ENCODE measurements at places on chromosomes 11 and 22.

DNA sequence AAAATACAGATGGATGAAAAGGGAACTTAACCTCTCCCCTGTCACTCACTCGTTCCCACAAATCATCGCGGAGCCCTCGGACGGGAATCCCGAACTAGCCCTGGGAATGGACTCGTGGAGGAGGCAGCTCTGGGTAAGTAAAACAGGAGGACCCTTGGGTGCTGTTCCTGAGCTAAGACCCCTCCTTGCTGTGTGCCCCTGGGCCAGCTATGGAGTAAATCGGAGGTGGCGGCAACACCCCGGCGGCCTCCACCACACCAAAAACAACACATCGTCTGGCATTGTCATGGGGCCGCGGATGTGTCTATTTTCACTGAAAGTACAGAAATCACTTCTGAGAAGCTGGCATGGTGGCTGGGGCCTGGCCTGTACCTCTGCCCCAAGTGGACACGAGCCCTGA is 12.1 kb downstream of the CPT1A start:
- DNase-seq: no peak

- peak; percentile 62 for DNase-seq
Observed at GRCh38 chr11:36164506-36165250, 124.5 kb downstream of the COMMD9 start.

- no peak for DNase-seq
Observed at GRCh38 chr22:37386441-37386840, 40.8 kb downstream of the ELFN2 start.

DNA sequence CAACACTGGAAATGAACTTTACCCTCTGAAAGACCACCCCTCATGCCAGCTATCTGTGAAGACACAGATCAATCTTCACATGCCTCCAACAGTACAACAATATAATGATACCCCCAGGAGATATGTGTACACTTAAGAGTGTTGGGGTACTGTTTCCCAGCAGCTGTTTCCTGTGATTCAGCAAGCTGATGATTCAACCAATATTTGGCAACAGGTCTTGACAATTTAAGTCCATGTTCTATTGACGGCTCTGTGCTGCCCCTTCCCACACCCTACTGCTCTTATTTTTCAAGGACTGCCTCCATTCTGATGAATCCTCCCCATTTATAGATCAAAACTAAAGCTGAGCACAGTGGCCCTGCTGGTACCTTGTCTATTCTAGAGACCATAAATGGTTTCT is 6.6 kb downstream of the SNX19 start:
- DNase-seq: no peak

- DNase-seq: no peak
Observed at GRCh38 chr11:11261629-11262028, 91.4 kb downstream of the CSNK2A3 start.

DNA sequence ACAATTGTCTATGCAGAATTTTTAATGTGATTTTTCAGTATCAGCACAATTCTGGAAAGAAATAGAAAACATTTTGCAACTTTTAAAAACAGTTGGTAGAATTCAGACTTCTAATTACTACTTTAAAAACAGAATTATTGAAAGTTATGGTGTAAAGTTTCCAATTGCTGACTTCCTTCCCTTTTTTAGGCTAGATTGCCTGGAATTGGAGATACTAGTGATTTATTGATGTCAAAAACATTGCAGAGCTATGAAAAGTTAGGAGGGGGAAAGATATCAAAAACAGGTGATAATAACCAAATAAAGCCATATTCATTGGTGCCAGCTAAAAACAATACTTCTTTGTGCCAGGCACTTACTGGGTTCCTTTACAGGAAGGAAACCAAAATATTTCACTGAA is 485.5 kb downstream of the TMEM135 start:
- DNase-seq: no peak

DNA sequence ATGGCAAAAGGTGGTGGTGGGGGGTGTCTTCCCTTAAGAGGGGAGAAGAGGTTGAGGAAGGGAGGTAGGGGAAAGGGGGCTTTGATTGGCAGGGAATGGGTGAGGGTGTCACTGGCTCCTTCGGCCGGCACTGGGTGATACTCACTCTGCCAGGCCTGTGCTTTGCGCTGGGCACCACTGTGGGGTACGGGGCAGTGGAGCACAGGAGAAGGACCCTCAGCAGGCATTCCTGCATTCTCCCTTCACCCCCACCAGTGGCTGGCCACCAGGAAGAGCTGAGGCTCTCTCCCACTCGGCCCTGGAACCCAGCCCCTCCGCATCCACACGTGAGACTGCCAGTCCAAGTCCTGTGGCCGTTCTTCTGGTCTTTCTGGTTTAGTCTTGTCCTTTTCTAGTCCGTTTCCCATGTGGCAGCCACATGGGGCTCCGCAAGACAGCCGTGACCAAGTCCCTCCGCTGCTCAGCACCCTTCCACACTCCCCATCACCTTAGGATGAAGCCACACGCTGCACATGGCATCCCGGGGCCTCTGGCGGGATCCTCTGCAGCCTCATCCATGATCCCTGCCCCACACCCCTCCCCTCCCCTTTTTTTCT is 8.0 kb downstream of the CAPN5 start:
- DNase-seq: peak; percentile 13

GRCh38 chr11:27081056-27081455 is 40.4 kb downstream of the BBOX1 start:
- no peak for DNase-seq

- no peak for DNase-seq
Observed at GRCh38 chr22:47189056-47189916, 426.8 kb downstream of the TBC1D22A start.

DNA sequence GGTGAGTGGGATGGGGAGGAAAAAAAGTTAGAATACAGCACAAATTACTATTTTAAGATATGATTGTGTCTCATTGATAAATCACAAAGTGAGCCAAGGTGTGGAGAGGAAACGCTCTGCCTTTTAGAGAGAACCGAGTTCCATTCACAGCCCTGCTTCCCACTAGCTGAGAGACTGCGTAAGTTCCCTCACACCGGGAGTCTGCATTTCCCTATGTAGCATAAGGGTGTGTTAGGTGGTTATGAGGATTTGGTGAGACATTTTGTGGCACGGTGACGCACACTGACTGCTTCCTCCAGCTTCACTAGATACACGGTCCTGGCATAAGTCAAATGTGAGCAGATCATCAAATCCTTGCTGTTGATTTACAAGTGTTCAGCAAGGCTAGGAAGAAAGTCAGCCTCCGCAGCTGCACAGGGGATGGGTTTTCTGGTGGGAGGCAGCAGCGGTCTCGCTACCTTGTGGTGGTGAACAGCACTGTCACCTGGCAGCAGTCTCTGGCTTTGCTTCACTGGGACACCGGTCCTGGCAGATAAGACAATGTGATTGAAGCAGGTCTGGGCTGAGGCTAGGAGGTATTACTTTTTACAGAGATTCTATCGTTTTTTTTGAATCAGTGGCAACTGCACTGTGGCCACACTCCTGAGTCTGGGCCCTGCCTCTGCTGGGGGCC is 312.2 kb upstream of the B3GAT1 start:
- no peak for DNase-seq

DNA sequence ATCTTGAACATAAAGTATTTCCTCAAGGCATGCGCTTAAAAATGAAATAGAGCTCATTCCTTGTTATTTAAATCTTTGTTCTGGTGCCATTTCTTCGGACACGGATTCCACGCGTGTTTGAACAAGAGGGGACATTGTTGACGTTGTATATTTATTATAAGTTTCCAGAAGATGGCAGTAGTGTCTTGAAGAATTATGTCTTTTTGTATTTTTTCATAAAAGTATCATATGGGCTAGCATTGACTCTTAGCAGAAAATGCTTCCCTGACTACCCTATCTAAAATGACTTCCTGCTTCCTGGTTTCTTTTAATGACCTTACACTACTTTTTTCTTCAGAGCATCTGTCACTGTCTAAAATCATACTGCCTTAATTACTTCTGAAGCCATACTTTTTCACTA is 20.4 kb downstream of the BIRC2 start:
- DNase-seq: no peak

DNA sequence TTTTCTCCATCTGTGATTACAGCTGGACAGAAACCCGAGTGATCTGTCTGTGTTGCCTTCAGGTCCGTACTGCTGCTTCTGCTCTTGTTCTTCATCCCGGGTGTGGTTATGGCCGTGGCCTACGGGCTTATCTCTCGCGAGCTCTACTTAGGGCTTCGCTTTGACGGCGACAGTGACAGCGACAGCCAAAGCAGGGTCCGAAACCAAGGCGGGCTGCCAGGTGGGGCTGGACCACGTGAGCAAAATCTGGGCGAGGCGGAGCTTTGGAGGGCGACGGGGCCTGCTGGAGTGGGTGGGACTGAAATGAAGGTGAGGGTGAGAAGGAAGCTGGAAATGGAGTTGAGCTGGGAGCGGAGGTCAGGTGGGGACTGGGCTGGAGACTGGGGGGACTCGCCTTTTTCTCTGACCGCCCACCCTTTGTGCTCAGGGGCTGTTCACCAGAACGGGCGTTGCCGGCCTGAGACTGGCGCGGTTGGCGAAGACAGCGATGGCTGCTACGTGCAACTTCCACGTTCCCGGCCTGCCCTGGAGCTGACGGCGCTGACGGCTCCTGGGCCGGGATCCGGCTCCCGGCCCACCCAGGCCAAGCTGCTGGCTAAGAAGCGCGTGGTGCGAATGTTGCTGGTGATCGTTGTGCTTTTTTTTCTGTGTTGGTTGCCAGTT is 11.1 kb downstream of the CCKBR start:
- DNase-seq: no peak

GRCh38 chr11:105229257-105229656 is 89.7 kb upstream of the CARD18 start:
- no peak for DNase-seq

- no peak for DNase-seq
Observed at GRCh38 chr22:30859714-30860095, 108.9 kb downstream of the MORC2 start.

DNA sequence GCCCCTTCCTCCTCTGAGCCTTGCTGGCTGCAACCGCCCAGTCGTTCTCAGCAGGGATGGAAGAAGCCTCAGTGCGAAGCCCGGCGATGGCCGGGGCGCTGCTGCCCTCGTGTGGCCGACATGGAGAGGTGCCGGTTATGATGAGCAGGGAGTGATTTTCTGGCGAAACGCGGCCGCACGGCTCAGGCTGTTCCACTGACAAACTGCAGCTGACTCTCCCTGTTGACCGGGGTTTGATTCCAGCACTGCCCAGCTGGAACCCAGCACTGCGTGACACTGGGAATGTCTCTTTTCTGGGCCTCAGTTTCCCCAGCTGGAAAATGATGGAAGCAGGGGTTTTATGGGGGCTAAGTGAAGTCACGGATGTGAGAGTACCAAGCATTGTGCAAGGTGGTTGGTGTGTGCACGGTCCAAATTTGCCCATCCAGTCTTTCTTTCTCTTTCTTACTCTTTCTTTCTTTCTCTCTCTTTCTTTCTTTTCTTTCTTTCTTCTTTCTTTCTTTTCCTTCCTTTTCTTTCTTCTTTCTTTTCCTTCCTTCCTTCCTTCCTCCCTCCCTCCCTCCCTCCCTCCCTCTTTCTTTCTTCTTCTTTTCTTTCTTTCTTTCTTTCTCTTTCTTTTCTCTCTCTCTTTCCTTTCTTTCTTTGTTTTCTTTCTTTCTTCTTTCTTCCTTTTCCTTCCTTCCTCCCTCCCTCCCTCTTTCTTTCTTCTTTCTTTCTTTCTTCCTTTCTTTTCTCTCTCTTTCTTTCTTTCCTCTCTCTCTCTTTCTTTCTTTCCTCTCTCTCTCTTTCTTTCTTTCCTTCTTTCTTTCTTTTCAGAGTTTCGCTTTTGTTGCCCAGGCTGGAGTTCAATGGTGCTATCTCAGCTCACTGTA is 25.8 kb upstream of the MPPED1 start:
- DNase-seq: peak; percentile 79

- peak; percentile 6 for DNase-seq
Observed at GRCh38 chr22:41905411-41906202, 9.3 kb downstream of the SHISA8 start.

- DNase-seq: no peak
Observed at GRCh38 chr22:22226448-22227187, 18.0 kb upstream of the VPREB1 start.

- DNase-seq: no peak
Observed at GRCh38 chr11:116239247-116239646, 533.5 kb downstream of the BUD13 start.

- DNase-seq: no peak
Observed at GRCh38 chr11:13366266-13367026, 88.9 kb downstream of the BMAL1 start.

DNA sequence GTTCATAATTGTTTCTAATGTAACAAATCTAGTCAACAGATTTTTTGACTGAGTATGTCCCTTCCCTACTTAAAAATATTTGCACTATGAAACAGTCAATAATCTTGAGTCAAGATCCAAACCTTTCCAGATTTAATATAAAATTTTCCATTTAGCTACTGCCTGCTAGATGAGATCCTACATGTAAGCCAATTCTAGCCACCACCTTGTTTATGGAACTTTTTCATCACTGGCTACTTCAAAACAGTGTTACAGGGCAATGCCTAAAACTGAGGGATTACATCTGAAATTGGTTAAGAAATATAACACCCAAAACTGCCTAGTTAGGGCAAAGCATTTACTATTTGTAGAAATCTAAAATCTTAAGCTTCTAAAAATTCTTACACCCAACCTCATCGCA is 10.5 kb upstream of the FUT4 start:
- DNase-seq: no peak

DNA sequence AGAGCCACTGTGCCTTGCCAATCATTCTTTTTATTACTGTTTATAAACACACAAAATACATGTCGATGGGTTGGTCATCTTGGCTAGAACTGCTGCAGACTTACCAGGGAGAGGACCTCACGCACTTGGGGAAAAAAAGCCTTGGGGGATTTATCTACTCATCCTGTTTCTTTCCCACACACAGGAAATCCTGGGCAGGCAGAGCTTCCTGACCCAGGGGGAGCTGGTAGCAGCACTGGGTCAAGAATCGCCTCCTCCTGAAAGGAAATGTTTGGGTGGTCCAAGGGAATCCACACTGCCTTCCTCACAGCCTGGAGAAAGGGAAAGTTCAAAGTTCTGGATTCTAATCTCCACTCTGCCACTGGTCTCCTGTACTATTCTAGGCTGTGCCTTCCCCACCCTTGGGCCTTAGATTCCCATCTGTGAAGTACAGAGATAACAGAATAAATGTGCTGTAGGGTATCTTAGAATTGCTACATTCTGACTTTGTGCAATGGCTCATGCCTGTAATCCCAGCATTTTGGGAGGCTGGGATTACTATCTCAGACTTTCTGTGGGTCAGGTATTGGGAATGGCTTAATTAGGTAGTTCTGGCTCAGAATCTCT is 31.2 kb upstream of the SMTN start:
- no peak for DNase-seq

DNA sequence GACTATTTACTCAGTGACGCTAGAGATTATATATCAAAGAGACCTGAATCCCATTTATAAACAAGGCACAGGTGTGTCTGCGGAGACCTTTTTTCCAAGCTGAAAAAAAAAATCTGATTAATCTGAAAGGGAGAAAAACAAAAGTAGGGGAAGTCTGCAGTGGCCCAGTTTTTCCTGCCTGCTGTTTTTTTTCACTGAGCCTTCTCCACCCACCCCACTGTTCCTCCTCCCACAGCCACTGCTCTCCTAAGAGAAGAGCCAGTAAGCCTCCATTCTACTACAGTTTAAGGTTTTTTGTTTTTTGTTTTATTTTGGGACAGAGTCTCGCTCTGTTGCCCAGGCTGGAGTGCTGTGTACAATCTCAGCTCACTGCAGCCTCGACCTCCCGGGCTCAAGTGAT is 18.4 kb downstream of the ARFGAP2 start:
- no peak for DNase-seq

Data from adrenal gland (tissue), 19 donors.